Nasal cavity respiratory epithelium epithelial cell of viscerocranial mucosa (primary cell): ENCODE measurements at places on chromosomes 16 and 17. TPM values are rescaled to one million over a fixed set of nuclear protein-coding genes. Genes with fewer than 3 reads are reported as not detected.

The TBC1D3I gene
- total RNA-seq, result 0.07 TPM in 1 of 2 replicates, not detected in the other

The COL1A1 gene
- total RNA-seq, result 11.3 and 73.1 TPM in 2 replicates

The MYH2 gene
- not detected in 2 replicates for total RNA-seq

The TNFRSF17 gene
- not detected in 2 replicates for total RNA-seq

The SLC52A1 gene
- total RNA-seq, result 0.50 and 0.68 TPM in 2 replicates

The TAT gene
- total RNA-seq, result under 0.01 and 0.07 TPM in 2 replicates

The RNF112 gene
- total RNA-seq, result 0.34 and 0.43 TPM in 2 replicates

The PRAC1 gene
- total RNA-seq, result not detected in 2 replicates

The IGSF6 gene
- 0.07 and 0.68 TPM in 2 replicates for total RNA-seq

The ENGASE gene
- 10.6 and 15.1 TPM in 2 replicates for total RNA-seq
